ENCODE measurements at places on chromosomes 6 and 20. TPM values are rescaled to one million over a fixed set of nuclear protein-coding genes. Genes with fewer than 3 reads are reported as not detected.

- peaks cover 13% of the 10 kb centered on the region for H3K4me1 ChIP-seq
- DNase-seq = peak; percentile 86
- no peak overlapping the region for H3K27ac ChIP-seq
- H3K27me3 ChIP-seq = no peaks in the 10 kb centered on the region
- H3K4me3 ChIP-seq = peak overlapping the region; percentile 24
These were observed 61.4 kb downstream of the GPR6 start for GRCh38 chr6:110039364-110039980.

DNA sequence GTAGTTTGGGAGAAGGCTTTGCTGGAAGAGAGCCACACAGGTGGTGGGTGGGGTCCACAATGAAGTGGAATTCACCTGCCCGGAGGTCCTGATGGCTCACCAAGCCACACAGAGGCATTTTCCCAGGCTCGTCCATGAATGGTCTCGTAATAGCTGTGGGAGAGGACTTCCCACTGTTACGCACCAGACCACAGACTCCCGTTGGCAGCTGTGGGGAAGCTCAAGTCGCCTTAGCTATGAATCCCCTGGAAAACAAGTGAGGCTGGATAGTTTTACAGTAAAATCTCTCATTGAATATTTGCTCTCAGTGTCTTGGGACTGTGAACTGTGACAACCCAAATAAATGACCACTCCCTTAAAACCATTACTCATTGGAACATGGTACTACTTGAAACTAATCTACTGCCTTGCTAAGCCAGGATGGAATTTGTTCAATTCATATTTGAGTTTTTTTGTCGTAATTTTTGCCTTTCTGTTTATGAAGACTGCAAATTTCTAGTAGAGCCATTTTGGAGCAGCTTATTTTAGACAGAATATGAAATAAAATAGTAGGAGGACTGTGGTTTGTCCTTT, 79.4 kb downstream of the JAG1 start:
- H3K4me3 ChIP-seq = no peak overlapping the region
- DNase-seq = no peak
- peaks cover 47% of the 10 kb centered on the region for H3K4me1 ChIP-seq
- H3K36me3 ChIP-seq = no peaks in the 10 kb centered on the region
- H3K27me3 ChIP-seq = no peaks in the 10 kb centered on the region
- peak overlapping the region; percentile 6 for H3K27ac ChIP-seq

GRCh38 chr6:150001295-150002008, 23.9 kb downstream of the RAET1L start:
- peaks cover 84% of the 10 kb centered on the region for H3K27me3 ChIP-seq
- H3K27ac ChIP-seq = no peak overlapping the region
- H3K36me3 ChIP-seq = no peaks in the 10 kb centered on the region
- DNase-seq = no peak
- H3K4me1 ChIP-seq = peaks cover 16% of the 10 kb centered on the region

DNA sequence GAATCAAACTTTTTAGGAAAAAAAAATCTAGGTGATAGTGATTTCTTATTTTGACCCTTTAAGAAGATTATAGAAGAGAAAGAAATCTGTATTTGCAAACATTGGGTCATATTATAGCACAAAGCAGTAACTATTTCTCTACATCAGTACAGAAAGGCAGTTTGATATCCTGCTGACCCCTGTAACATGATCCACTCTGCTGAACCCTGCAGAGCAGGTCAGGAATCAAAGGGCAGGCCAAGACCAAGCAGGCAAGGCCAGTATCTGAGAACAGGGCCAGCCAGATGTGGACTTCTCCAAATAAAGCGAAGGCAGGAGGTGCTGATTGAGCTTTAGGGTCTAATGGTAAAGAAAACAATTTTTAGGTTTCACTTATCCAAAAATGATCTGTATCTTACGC, 239.4 kb downstream of the PTPRK start:
- H3K4me1 ChIP-seq = peaks cover 5% of the 10 kb centered on the region
- H3K27me3 ChIP-seq = no peaks in the 10 kb centered on the region
- H3K36me3 ChIP-seq = no peaks in the 10 kb centered on the region
- DNase-seq = no peak
- H3K27ac ChIP-seq = no peak overlapping the region
- H3K4me3 ChIP-seq = no peak overlapping the region

- H3K4me1 ChIP-seq = no peaks in the 10 kb centered on the region
- no peak for DNase-seq
- H3K36me3 ChIP-seq = no peaks in the 10 kb centered on the region
- H3K4me3 ChIP-seq = no peak overlapping the region
- peaks cover 9% of the 10 kb centered on the region for H3K27me3 ChIP-seq
These were observed 179.6 kb downstream of the TTLL2 start for GRCh38 chr6:167504385-167504961.

MAFB gene
- 89.4 TPM for total RNA-seq

SLC16A10 gene
- 23.1 TPM for total RNA-seq

Data from suprapubic skin (tissue), 4 donors.